Lower leg skin (tissue), 4 donors: ENCODE measurements at places on chromosomes 13 and 19. TPM values are rescaled to one million over a fixed set of nuclear protein-coding genes. Genes with fewer than 3 reads are reported as not detected.

Gene ZNF550
- total RNA-seq: 12.5 TPM

Gene PLEKHA4
- 5.9 TPM for total RNA-seq

Gene CGB2
- not detected for total RNA-seq

- no peak for DNase-seq
Measured at GRCh38 chr13:109572389-109572788, 214.0 kb downstream of the IRS2 start.
